Dermis microvascular lymphatic vessel endothelial cell (primary cell): ENCODE measurements at places on chromosomes 5 and 9. TPM values are rescaled to one million over a fixed set of nuclear protein-coding genes. Genes with fewer than 3 reads are reported as not detected.

- no peak for DNase-seq
These were observed 182.9 kb upstream of the MAP1B start for GRCh38 chr5:71924325-71924724.

DNA sequence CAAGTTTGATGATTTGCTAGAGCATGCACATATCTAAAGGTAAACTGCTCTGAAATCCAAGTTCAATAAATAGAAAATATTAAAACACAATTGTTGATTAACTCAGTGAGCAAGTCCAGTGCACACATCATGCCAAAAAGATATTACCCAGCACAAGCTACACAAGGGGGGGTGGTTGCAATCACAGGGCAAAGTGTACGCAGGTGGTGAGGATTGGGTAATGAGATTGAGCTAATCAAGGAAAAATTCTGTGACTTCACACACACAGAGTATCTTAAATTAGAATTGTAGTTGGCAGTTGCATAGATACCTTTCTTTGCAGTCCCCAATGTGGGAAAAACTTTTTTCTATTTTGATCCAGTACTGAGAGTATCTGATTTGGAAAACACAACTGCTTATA is 156.1 kb upstream of the NTRK2 start:
- DNase-seq = no peak

- no peak for DNase-seq
These were observed 871.4 kb downstream of the MAT2B start for GRCh38 chr5:164376843-164377242.

Gene STPG3
- not detected in 2 replicates for total RNA-seq

GRCh38 chr9:129895376-129896268 is 60.4 kb downstream of the USP20 start:
- DNase-seq = no peak

- DNase-seq = no peak
These were observed 3.4 kb downstream of the SLC6A19 start for GRCh38 chr5:1204693-1205242.

- no peak for DNase-seq
These were observed 20.4 kb upstream of the TRIM52 start for GRCh38 chr5:181281077-181281983.

Gene SLC46A2
- total RNA-seq = not detected in 2 replicates

Gene SLC6A3
- not detected in 2 replicates for total RNA-seq

Gene HMCN2
- under 0.01 TPM in 1 of 2 replicates, not detected in the other for total RNA-seq

GRCh38 chr9:122394265-122395125 is 23.7 kb downstream of the PTGS1 start:
- DNase-seq = peak; percentile 47

- no peak for DNase-seq
These were observed 2.5 kb upstream of the ADRB2 start for GRCh38 chr5:148823871-148824270.

DNA sequence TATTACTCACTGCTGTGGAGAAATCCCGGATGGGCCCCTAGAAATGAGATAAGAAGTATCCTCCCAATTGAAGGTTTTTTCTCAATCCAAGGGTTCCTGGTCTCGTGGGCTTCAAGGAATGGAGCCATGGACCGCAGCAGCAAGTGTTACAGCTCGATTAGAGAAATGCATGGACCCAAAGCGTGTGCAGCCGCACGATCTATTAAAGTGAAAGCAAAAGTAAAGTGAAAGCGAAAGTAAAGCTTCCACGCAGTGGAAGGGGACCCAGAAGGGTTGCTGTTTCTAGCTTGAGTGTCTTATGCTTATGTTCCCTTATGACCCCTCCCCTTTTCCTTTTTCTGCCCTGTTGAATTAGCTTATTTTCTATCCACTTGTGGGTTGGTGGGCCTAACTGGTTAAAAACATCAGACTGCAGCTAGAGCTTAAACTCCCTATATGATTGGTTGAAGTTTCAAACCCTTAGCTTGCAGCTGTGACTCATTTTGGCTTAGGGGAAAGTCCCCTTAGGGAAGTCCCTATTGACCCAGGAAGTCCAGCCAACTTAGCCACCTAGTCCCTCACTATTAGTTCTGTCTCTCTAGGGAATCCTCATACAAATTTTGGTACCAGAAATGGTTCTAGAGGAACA is 1111.8 kb downstream of the TAF11L14 start:
- no peak for DNase-seq

Gene GALNT12
- 0.26 and 0.38 TPM in 2 replicates for total RNA-seq

Gene KCNN2
- total RNA-seq = 1.8 and 3.4 TPM in 2 replicates

Gene BTNL3
- total RNA-seq = not detected in 2 replicates

- DNase-seq = no peak
These were observed 37.7 kb upstream of the CKMT2 start for GRCh38 chr5:81195335-81195929.

DNA sequence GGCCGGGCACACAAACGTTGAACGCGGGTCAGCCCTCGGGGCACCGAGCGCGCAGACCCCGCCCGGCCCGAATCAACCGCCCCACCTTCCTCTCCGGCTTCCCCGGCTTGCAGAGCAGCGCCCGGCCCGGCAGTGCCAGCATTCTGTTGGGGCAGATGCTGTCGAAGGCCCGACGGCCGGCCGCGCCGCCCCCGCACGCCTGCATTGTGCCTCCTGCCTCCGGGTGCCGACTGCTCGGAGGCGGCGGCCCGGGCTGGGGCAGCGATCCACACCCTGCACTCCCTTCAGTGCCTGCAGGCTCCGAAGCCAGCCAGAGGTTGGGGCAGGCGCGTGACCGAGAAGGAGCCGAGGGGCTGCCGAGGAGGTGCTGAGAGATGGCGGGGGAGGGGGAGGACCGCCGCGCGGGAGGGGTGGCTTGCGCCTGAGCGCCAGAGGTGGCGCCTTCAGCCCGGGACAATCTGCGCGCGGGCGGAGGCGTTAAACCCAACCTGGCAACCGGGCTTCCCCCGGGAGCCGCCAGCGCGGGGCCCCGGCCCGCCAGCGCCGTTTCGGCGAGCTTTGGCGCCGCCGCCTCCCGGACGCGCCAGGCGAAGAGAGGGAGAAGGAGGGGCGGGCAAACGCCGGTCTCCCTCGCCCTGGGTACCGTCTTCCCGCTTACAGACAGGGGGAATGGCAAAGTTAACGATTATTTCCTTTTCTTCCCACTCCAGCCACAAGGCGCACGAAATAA is at the start of gene MCIDAS:
Gene MCIDAS (minus strand): TSS at position 382 of the 730 bp plus-strand sequence. CDS start 177 bp downstream, at position 205.
- DNase-seq = peak; percentile 58

- no peak for DNase-seq
These were observed 64.5 kb downstream of the EPB41L4B start for GRCh38 chr9:109256336-109256735.

DNA sequence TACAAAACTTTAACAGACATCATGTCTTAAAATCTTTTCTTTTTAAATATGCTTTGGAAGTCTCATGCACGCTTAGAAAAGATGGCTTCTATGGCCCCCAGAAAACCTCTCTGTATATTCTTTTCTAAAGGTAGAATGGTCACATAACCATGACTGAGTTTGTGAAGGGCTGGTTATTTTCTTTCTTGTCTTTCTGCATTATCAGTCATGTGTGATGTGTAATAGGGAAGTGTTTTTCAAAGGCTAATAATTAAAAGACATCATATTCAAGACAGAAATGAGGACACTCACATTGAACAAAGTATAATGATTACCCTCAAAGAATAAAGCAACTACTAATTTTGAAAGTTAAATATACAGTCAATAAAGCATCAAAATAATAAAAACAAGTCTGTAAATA is 253.4 kb downstream of the TRPM3 start:
- no peak for DNase-seq

Gene ARID3C
- total RNA-seq = 0.25 TPM in 1 of 2 replicates, not detected in the other

- no peak for DNase-seq
These were observed 395.9 kb upstream of the CDH9 start for GRCh38 chr5:27434335-27434734.

GRCh38 chr9:11338130-11338529 is 725.3 kb upstream of the PTPRD start:
- DNase-seq = no peak

GRCh38 chr5:125411744-125412560 is 665.5 kb upstream of the ZNF608 start:
- DNase-seq = peak; percentile 35

GRCh38 chr5:96157077-96157780 is 195.6 kb upstream of the ELL2 start:
- DNase-seq = no peak

Gene ENC1
- 38.4 and 44.5 TPM in 2 replicates for total RNA-seq

GRCh38 chr9:135850737-135851136 is 56.6 kb downstream of the CAMSAP1 start:
- peak; percentile 53 for DNase-seq

- no peak for DNase-seq
These were observed 137.9 kb upstream of the SLC24A2 start for GRCh38 chr9:19926774-19927173.

DNA sequence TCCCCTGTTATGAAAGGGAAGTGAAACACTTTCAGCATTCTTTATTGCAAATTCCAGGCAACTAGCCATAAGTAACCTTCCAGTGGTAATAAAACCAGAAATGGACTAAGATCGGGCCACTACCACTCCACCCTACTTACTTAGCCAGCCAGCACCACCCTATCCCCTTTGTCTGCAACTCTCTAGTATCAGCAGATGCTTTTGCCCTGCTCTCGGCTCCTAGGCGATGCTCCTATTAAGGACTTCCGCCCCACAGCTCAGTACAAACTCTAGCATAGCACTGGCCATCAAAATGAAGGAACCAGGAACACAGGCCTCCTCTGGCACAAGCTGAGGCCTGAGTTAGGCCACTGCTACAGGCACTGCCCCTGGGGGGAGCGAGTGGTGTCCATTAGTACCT is 81.2 kb downstream of the GLDC start:
- DNase-seq = no peak

- no peak for DNase-seq
These were observed 45.0 kb downstream of the SAXO1 start for GRCh38 chr9:18988003-18988402.

Gene PCDHGC4
- total RNA-seq = 0.77 and 0.89 TPM in 2 replicates

Gene BDP1
- total RNA-seq = 16.0 and 17.8 TPM in 2 replicates

DNA sequence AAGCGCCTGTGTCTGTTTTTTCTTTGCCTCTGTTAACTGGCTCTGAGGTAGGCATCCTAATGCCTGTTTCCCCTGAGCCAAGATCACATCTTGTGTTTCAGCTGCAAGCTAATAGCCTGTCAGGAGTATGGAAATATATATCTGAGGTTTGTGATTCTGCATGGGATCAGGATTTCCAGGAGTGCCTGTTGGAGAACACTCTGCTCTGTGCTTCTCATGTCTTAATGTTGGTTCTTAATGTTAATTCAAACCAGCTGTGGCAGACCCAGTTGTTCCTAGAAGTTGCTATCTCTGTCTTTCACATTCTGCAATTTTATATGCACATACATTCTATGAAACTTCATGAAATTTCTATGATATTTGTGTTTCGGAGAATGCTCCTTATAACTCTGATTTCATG is 72.1 kb downstream of the PGM5 start:
- no peak for DNase-seq

Gene PLAC8L1
- not detected in 2 replicates for total RNA-seq

Gene SLC36A2
- total RNA-seq = not detected in 2 replicates

DNA sequence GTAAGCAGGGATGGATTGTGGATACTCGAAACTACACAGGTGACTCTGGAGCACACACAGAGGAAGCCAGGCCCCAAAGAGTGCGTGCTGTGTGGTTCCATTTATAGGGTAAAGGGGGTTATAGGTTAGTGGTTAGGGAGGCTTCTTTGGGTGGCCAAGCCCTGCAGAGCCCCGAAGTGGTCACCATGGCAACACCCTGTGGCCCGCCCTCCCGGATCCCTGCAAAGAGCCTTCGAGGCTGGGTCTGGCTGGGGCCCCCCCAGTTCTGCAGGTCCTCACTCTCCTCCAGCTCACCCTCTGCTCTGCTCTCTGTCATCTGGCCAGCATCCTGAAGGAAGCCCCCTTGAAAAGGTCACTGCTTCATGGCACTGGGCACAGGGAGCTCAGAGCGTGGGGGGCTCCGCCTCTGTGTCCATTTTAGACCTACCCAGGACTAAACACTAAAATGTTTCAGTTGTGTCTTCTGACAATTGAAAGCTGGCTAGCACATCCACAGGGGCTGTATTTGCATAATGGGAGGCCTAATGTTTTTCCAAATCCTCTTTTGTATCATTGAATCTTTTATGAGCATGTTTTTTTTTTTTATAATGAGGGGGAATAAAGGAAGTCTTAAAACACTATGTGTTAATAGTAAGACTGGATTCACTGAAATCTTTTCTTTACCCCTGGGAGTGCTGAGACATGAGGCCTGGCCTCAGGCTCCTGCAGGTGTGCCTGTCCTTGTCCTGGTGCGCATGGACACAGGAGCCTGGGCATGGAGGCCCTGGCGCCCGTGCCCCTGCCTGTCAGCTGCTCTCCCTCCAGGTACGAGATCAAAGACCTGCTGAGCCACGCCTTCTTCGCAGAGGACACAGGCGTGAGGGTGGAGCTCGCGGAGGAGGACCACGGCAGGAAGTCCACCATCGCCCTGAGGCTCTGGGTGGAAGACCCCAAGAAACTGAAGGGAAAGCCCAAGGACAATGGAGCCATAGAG is 55.3 kb downstream of the WNK2 start:
- DNase-seq = no peak

- DNase-seq = no peak
These were observed 14.2 kb downstream of the LPCAT1 start for GRCh38 chr5:1509346-1510085.

Gene SNCAIP
- total RNA-seq = 12.8 and 50.6 TPM in 2 replicates

Gene C5orf52
- total RNA-seq = not detected in 2 replicates

Gene SLU7
- 35.9 and 40.3 TPM in 2 replicates for total RNA-seq

Gene CDH9
- not detected in 2 replicates for total RNA-seq

Gene ACTBL2
- total RNA-seq = not detected in 2 replicates

DNA sequence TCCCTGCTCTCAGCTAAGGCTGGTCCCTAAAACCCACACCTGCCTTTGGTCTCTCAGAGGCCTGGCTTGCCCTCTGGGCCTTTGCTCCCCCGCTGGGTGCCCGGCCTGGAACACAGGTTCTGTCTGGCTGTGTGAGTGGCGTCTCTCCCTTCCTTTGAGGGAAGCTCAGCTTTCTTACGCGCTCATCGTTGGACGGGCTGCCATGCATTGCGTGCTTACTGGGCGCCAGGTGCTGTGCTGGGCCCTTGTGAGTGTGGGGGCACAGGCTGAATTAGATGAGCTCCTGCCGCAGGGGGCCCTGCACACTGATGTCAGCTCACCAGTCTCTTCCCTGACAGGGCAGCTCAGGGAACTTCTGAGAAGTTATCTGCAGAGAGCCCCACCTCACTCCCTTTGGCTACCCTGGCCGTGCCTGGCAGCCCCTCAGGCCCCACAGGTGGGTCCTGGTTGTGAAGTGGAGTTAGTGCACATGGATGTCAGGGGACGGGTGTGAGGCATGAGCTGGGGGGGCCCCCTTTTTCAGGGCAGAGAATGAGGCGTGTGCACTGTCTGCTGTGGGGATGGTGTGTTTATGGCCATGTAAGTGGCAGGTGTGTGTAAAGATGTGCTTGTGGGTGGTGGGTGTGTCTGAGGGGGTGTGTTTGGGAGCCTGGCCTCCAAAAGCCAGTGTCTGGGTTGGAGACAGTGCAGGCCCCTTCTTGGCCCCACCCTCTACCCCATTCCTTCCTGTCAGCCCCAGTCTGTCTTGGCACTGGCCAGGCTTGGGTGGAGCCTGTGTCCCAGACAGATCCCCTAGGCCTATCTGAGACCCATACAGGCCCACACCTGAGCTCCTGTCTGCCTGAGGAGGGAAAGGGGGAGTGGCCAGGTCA is 7.5 kb upstream of the RMND5B start:
- no peak for DNase-seq
